ENCODE measurements at places on chromosomes 3 and 15. TPM values are rescaled to one million over a fixed set of nuclear protein-coding genes. Genes with fewer than 3 reads are reported as not detected.

DNA sequence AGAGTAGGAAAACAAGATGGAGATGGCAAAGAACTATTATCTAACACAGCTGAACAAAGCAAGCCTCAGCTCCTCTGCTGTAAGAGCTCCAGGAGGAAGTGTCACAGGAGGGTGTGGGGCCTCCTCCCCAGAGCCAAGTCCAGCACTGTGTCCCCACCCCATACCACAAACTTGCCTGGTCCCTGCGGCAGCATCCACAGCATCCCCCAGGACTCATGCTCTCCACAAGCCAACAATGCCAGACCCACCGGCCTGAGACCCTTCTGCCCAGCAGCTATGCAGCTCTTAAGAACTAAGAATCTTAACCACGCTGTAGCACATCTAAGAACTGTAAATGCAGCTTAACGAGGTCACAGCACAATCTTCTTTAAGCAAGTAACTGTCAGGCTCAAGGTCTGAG is 9.1 kb downstream of the RBM15B start:
- no peak for DNase-seq

- DNase-seq: peak; percentile 95
Measured at GRCh38 chr3:9976721-9977709, 9.6 kb downstream of the EMC3 start.

DNA sequence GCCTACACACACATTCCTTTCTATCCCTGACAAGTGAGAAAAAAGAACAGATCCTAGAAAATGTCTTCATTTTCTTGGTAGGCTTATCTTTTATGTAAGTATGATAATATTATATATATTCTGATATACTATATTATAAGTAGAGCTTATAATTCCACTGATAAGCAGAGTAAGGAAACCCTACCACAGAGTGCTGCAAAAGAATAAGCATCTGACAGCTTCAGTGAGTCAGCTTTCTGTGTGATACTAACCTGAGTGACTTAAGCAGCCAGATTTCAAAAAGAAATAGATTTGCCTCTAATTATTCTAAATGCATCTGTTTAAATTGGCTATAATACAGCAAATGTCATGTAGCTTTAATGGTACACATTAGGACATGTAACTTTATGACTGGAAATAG is 656.0 kb downstream of the MCTP2 start:
- DNase-seq: no peak

DNA sequence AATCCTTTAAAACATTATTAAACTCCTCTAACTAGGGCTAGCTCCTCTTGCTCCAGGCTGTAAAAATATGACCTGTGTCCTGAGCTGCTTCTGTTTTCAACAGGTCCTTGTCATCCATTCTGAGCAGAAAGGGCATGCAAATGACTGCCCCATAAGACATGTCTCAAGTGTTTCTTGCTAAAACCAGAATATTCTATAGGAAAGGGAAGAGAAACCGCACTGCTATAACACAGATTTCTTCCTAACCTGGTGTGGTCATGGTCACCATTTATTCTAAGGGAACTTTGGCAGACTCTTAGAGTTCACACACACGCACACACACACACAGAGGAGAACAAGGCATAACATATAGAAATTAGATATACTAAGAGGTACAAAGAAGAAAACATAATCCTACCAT is 34.2 kb upstream of the B3GNT5 start:
- no peak for DNase-seq

DNA sequence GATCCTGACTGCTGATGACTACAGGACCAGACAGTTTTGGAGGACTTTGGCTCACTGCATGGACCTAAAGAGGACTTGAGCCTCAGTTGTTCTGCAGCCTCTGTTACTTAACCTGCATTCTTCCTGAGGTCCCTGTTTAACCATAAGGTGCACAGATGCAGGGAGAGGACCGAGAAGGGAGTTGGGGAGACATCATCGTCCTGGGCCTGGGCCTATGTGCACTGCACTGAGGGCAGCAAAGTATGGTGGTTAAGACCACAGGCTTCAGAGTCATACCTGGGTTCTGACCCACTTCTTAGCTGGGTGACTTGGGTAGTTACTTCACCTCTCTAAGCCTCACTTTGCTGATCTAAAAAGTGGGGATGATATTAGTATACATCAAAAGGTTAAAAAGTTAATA is 21.9 kb downstream of the KY start:
- DNase-seq: no peak

DNA sequence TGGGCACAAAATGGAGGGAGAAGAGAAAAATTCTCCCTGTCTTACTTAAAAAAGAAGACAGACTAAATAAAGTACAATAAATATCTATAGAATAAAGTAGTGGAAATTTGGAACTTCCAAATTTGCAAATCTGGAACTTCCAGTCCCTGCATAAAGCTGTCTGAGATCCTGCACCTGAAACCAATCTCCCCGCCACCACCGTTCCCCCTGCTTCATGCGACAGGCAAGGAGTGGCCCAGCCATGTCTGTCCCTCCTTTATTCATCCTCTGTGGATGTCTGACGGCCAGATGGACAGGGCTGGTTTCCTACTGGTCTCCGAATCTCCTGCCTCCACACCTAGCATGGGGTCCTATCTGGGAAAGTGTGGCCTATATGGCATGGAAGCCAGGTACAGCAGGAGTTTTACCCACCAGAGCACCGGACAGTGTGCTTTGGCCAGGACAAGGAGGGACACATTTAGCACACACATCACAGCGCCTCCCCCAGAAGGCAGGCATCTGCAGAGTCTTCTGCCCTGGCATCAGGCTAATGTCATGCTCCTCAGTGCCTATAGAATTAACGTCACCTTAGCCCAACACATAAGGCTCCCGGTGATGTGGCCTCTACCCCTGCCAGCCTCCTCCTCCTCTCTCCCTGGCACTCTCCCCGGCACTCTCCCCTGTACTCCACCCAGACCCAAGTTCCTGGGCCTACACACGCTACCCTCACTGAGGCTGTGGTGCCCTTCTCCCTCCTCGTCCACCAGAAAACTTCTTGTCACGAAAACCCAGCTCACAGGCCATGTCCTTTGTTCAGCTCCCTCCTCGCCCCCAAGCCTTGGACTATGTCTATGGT is 170.8 kb downstream of the XXYLT1 start:
- DNase-seq: no peak

GRCh38 chr3:73074781-73075180 is 13.3 kb downstream of the EBLN2 start:
- DNase-seq: no peak

- DNase-seq: peak; percentile 10
Measured at GRCh38 chr15:50562735-50563640, 16.5 kb upstream of the USP50 start.

DNA sequence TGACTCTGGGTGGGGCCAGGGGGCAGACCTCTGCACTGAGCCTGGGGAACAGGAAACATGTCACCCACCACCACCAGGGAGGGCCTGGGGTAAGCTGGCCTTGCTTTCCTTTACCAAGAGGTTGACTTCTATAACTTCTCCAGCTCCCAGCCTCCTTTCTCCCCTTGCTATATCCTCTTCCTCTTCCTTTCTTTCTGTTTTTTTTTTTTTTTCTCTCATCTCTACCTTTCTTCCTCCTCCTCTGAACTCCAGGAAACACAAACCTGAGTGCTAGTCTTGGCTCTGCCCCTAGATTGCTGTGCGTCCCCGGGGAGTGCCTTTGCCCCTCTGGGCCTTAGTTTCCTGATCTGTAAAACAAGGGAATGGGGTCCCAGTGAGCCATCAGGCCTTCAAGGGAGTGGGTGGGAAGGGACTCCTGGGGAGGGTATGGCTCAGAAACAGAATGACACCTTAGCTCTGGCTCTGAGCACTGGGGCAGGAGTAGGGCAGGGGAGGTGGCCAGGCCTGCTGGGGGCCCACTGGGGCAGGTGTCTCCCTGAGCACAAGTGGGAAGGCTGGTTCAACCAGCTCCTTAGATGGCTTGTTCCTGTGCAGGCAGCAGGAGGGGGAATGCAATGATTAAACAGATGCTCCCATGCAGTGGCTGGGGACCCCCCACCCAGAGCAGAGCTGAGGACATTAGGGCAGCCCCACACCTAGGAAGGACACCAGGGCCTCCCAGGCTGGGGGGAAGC is 4.3 kb downstream of the SNX33 start:
- no peak for DNase-seq

GRCh38 chr15:101772921-101773320 is 30.4 kb upstream of the OR4F6 start:
- no peak for DNase-seq

- no peak for DNase-seq
Measured at GRCh38 chr3:88010810-88011209, 48.0 kb downstream of the CGGBP1 start.

GRCh38 chr3:98564282-98565005 is 29.0 kb downstream of the CPOX start:
- DNase-seq: no peak

DNA sequence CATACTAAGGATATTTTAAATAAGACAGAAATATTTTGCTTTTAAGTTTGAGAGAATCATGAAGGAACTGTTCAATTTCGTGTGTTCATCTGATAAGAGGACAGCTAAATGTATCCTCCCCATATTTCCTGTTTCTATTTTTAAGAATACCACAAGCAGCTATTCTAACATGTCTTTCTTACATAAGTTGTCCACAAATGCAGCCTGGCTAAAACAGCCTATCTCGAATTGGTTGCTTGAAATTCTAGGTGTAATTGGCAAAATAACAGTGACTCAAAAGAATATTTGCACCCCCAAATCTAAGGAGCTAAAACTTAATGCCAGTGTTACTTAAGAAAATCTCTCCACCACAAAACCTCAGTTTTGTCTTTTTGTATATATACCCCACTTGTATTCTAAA is 35.0 kb downstream of the BTLA start:
- no peak for DNase-seq

- peak; percentile 49 for DNase-seq
Measured at GRCh38 chr3:5136211-5136918, 14.3 kb downstream of the ARL8B start.

GRCh38 chr3:187125319-187126031 is 13.8 kb downstream of the RPL39L start:
- DNase-seq: no peak

GRCh38 chr3:22536541-22536940 is 666.6 kb upstream of the UBE2E2 start:
- no peak for DNase-seq

GRCh38 chr15:62769604-62770003 is 272.9 kb upstream of the TPM1 start:
- DNase-seq: peak; percentile 94

DNA sequence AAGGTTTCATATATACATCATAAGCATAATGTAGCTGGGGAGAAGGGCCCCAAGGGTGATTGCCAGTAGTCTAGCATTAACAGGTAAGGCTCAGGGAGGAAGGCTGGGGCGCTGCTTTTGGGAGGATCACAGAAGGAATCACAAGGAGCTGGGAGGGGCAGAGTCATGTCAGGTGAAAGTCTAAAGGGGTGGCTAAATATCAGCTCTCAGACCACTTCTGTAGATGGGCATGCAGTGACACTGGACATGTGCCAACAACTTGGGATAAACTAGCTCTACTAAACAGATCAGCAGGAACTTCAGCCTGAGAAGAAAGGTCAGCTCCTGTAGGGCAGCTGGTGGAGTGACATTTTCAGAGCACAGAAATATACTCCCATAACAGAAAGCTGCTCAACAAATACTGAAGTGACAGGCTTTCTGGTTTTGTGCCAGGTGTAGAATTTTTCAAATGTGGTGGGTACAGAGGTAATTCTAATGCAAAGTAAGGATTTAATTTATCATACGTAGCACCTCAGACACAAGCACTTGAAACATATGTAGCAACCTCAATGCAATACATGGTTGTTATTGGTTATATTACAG is 79.4 kb downstream of the PEX5L start:
- no peak for DNase-seq

GRCh38 chr15:64903326-64903950 is 8.3 kb upstream of the ANKDD1A start:
- no peak for DNase-seq

DNA sequence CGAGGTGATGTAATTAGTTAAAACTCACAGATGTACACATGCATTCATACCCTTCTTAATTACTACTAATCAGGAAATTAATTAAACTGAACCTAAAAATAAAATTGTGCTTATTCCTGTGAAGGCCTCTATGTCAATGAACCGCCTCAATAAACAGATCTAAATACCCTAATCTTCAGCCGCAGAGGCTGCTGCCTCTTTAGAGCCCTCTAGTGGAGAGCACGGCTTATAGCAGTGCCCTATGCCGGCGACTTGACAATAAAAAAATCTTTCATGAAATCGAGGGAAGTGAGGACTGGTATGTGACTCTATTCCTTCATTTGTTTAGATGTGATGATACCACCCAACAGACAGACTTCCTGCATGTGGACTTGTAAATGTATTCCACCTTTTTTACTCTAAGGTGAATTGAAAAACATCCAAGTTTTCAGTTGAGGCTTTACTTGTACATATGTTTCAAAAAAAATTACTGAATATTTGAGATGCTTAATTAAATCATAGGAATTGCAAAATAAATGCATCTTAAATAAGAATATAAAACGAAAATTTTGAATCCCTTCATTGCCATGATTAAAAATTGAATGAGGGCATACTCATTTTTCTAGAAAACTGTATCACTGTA is 8.3 kb upstream of the EPHA3 start:
- DNase-seq: peak; percentile 18

- no peak for DNase-seq
Measured at GRCh38 chr15:23647421-23648370, at the start of gene MAGEL2. MAGEL2 (minus strand) TSS chr15:23647867; CDS start chr15:23647742, 125 bp downstream.

GRCh38 chr3:112847692-112848091 is 1.0 kb upstream of the CD200R1L start:
- DNase-seq: peak; percentile 18

DNA sequence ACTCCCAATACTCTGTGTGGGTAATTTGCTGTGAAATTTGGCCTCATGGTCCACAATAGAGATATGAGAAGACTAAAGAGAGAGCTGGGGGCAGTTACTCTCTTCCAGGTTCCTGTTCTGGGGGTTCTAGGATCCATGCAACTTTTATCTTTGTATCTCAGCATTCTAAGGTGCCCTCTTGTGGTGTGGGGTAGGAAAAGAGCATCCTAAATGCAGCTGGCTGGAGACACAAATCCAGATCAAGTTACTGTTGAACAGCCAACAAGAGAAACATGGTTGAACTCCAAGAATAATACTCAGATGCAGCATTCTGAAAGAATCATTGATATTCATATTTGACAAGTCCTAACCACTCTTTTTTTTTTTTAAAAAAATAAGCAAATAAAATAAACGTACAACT is 238.2 kb downstream of the GREM1 start:
- peak; percentile 68 for DNase-seq

GRCh38 chr3:73520931-73521461 is 103.7 kb downstream of the PDZRN3 start:
- no peak for DNase-seq

Gene CA12
- 6.1 TPM for total RNA-seq

Gene SERP1
- 278 TPM for total RNA-seq

Gene GOLGA8G
- total RNA-seq: 0.12 TPM
